Activated gamma-delta T cell treated with Interleukin-2 at 50 U/mL for 16 hours (primary cell): ENCODE measurements at places on chromosomes 7 and 10.

DNA sequence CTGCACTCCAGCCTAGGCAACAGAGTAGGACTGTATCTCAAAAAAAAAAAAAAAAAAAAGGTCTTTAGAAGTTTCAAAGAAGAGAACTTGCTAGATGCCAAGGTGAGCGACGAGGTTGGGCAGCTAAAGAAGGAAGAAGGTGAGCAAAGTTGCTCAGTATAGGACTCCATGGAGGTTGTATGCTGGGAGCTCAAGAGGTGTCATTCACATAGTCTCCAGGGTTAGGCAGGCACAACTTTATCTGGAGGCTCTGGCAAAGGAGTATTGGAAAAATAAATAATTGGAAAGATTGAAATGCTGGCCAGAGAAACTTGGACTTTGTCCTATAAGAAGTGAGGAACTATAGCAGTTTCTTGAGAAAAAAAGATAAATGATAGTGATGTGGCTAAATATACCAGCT is 74.5 kb downstream of the NRF1 start:
- no peak for DNase-seq

- no peak for DNase-seq
Observed at GRCh38 chr7:157693521-157694375, 356.9 kb downstream of the DNAJB6 start.

DNA sequence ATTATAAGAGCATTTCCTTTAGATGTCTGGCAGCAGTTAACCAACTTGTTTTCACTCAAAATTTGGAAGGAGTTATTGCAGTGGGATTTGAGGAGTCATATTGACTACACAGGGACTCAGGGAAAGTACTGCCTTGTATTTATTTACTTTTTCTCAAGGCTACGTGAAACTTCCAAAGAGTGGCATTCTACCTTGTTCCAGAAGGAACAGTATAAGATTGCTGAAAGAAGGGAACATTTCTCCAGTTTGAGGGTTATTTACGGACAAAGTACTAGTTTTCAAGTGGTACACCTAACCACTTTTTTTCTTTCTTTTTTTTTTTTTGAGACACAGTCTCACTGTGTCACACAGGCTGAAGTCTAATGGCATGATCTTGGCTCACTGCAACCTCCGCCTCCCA is 5.1 kb downstream of the MORN4 start:
- DNase-seq = no peak

DNA sequence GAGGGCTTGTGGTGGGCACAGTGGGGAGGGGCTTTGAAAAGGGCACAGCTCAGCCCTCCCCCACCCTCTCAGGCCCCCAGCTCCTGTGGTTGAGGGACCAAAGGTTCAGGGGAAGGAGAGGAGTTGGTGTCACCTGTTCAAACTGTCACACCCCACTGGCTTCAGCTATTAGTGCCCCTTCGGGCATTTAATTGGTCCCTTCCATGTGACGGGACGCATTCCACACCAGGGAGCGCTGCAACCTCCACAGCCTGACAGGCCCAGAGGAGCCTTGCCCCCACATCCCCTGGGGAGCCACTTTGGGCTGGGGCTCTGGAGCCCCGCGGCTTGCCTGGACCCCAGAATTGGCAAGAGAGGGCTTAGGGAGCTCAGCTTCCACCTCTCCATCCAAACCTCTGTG is 75.7 kb downstream of the C10orf105 start:
- no peak for DNase-seq

GRCh38 chr7:78026492-78026891 is 227.9 kb downstream of the PHTF2 start:
- no peak for DNase-seq

- no peak for DNase-seq
Observed at GRCh38 chr10:68154211-68154497, 44.9 kb downstream of the MYPN start.

GRCh38 chr7:108178398-108178797 is 48.2 kb upstream of the LAMB4 start:
- no peak for DNase-seq

DNA sequence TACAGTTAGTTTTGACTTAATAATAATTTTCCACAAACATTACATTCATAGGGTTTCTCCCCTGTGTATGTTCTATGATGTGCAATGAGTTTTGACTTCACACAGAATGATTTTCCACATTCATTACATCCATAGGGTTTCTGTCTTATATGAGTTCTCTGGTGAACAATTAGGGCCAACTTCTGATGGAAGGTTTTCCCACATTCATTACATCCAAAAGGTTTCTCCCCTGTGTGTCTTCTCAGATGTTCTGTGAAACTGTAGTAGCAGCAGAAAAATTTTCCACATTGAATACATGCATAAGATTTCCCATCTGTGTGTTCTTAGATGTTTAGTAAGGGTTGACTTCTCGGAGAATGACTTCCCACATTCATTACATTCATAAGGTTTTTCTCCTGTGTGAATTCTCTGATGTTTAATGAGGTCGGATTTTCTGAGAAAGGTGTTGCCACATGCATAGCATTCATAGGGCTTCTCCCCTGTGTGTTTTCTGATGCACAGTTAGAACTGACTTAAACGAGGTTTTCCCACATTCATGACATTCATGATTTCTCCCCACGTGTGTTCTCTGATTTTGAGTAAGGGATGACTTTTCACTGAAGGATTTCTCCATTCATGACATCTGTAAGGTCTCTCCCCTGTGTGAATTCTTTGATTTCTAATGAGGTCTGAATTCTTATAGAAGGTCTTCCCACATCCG is 118.5 kb downstream of the ZNF33B start:
- DNase-seq = no peak

DNA sequence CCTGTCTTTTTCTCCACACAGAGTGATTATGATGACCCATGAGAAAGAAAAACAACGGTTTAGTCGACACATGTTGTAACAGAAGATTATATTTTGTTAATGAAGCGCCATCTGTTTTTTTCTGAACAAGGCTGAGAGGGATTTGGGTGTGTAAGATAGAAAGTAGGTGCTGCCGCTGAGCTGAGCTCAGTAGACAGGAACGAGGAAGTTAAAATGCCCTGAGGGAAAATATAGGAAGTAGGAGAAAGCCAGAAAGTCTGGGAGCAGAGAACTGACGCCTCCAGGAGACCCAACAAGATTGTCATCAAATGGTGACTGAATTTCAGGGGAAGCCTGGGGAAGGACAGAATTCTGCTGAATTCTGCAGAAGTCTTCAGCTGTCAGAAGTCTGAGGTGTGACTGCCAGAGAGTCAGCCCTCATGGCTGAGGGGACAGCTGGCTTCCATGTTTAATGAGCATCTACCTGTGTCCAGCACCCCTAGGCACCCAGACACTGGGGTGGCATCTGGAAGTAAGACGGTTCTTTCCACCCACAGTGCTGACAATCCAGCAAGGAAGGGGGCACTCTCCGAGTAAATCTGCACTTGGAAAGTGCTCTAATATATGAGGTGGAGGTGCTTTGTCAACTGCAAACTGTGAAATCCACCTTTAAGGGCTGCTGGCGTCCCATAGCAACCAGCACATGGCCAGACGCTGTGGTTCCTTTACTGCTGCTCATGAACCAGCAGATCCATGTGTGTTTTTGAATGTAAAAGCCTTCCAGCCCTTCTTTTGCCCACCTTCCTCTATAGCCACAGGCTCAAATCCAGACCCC is 12.5 kb upstream of the TSPAN15 start:
- no peak for DNase-seq

DNA sequence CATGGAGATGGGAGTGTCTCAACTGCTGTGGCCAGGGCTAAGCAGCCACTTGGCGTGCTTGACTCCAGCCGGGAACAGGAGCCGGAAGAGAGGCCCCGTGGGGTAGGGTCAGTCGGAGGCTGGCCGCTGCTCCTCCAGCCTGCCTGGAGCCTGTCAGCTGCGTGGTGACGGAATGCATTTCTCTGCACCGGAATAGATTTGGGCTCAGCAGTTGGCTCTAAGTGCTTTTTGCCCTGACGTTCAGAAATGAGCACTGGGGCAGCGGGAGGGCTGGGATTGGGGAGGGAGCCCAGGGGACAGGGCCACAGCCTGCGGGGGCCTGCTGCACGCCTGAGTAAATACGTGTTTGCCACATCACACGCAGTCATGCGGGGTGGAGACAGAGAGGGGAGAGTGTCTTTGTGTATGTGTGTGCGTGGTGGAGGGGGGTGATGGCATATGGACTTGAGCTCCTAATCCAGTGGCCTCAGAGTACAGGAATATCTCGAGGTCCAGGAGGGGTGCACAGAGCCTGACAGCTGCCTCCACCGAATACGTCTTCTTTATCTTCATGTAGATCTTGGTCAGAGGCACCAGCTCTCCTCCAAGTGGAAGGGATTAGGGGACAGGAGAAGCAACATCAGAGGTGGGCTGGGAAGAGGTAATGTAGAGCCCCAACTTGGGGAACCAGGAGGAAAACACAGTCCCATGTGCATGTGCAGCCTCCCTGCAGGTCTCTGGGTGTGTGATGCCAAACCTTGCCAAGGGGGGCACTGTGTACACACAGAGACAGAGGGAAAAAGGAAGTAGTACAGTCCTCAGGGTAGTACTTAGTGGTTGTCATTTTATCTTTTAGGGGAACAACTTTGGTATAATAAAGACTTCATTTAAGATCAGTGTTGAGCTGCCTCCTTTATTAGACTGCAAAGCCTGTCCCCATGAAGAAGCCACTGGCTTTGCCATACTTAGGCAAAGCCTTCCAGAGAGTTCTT is 151.4 kb downstream of the CDH23 start:
- no peak for DNase-seq

DNA sequence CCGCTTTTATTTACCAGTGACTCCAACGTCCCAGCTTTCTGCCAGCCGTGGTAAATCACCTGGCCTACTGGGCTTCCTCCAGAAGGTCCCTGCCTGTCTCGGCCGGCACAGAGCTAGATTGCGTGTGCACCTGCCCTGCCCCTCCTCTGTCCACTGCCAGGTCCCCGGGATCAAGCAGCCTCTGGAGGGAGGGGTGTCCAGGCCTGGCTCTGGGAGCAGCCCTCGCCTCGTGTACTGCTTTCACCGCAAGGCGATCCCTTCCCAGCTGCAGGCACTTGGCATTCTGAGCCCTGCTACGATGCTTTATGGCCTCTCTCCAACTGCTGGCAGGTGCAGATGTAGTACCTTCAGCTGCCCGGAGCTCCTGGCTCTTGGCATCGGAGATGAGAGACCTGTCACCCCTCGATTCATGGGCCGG is 7.4 kb downstream of the SLC29A3 start:
- no peak for DNase-seq
